ENCODE measurements at places on chromosomes 12 and 14.

GRCh38 chr12:127588249-127588648, 678.7 kb upstream of the TMEM132C start:
- DNase-seq = no peak

DNA sequence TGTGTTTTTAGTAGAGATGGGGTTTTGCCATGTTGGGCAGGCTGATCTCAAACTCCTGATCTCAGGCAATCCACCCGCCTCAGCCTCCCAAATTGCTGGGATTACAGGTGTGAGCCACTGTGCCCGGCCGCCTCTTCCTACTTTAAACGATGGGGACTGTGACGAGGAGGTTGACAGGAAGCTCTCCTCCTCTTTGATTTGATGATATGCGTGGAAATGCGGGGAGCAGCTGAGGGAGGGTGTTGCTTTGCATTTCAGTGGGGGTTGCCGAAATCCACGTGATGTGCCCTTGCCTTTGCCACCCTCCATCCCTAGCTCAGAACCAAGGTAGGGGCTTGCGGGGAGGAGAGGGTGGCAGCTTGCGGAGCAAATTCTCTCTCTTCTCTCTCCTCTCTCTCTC, 189.6 kb downstream of the AACS start:
- DNase-seq = no peak

- no peak for DNase-seq
Measured at GRCh38 chr12:131736446-131737149, 25.7 kb downstream of the SFSWAP start.

DNA sequence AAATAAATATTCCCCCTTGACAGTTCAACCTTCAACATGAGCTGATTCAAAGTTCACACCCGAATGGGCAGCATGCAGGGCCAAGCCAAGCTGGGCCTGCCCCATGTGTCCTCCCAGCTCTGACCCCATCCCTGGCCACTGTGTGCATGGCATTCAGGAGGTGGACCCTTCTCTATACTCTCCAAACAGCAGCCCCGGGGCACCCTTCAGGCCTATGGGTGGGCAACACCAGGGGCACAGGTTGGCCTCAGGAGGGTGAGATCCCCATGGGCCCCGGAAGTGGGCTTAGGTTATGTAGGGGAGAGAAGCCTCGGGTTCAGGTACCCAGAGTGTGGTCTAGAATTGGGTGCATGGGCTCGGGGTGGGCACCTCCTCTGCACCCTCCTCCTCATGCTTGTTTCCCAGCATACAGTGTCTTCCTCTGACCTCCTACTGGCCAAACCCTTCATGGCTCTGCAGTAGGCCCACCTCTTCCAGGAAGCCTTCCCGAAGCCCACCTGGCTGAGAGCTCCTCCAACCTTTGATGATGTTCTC, 31.5 kb upstream of the BCL7A start:
- DNase-seq = no peak

DNA sequence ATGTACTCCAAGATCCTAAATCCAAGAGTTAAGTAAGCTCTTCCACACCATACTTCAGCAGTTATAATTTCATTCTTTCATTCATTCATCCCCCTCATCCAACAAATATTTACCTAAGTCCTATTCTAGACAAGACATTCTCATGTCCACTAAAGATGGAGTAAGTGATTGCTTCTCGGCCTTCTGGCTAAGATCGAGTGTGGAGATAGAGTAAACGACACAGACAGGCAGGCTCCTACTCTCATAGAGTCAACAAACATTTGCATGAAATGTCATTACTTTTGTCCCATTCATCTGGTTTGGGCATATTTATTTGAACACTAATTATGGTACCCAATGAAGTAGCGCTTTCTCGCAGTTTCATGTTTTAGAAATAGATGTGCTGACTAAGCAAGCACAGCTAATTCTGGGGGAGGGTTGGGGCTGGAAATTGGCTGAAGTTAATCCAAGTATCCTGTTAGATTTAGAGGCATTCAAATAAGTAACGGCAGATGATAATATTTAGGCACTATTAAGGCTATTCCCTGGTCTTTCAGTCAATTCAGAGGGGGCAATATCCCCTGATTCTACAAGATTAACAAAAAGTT, 176.5 kb downstream of the CEP128 start:
- no peak for DNase-seq

All from breast epithelium (tissue), 4 donors.